Kidney capillary endothelial cell (primary cell): ENCODE measurements at places on chromosomes 6 and 20.

GRCh38 chr20:34639755-34640222 lies 37.1 kb downstream of the PIGU start:
- DNase-seq, result no peak

GRCh38 chr6:46353528-46353927 lies 137.7 kb downstream of the RCAN2 start:
- DNase-seq, result no peak

DNA sequence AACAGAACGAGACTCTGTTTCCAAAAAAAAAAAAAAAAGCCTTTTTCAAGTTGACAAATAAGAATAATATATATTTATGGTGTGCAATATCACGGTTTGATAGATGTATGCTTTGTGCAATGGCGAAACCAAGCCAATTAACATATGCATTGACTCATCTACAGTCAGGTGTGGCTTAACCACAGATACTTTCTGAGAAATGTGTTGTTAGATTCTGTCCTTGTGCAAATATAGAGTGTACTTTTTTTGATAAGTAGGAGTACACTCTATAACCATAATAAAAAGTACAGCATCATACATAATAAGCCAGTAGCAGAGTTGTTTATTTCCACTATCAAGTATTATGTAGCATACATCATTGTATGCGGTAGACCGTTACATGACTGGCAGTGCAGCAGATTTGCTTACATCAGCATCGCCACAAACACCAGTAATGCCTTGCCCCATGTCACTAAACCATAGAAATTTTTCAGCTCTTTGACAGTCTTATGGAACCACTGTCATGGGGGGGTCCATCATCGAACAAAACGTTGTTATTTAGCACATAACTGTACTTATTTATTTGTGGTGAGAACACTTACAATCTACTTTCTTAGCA lies 59.2 kb downstream of the TMEM170B start:
- DNase-seq, result no peak

DNA sequence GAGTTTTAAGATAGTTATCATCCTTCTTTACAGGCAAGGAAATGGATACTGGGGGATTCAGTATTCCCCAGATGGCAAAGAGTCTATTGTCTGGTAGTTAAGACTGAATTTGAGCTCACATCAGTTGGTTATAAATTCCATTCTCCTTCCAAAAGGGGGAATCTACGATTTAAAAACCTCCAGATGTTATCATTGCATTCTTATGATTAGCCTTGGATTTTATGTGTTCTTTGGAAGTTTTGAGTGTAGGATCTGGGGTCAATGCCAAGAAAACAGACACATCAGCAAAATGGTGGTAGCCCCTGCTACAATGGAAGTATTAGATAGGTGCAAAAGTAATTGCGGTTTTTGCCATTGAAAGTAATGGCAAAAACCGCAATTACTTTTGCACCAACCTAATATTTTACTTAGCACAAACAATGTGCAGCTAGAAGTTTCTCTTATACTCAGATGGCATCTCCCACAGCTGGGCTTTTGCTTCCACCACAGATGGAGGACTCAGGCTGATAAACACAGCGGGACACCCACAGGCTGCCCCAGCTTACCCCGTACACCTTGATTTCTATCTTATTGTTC lies 168.2 kb upstream of the RIN2 start:
- no peak for DNase-seq

- no peak for DNase-seq
Measured at GRCh38 chr6:2396042-2396657, 150.7 kb upstream of the GMDS start.

DNA sequence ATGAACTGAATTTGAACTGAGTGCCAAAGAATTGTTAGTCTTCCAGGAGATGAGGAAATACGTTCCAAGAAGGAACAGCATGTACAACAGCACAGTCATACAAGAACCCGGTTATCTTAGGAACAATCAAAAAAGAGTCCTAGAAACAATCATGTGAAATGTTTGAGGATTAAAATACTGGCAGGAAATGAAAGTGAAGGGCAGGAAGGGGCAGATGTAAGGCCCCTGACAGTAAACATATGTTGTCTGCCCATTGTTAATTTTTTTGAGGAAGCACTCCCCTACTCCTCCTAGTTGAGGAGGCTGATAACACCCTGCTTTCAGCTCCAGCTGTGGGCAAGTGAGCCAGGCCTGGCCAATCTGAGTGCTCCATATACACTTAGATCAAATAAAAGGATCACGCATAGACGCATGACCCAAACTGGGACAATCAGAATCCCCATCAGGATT lies 220.9 kb downstream of the HACE1 start:
- peak; percentile 24 for DNase-seq

DNA sequence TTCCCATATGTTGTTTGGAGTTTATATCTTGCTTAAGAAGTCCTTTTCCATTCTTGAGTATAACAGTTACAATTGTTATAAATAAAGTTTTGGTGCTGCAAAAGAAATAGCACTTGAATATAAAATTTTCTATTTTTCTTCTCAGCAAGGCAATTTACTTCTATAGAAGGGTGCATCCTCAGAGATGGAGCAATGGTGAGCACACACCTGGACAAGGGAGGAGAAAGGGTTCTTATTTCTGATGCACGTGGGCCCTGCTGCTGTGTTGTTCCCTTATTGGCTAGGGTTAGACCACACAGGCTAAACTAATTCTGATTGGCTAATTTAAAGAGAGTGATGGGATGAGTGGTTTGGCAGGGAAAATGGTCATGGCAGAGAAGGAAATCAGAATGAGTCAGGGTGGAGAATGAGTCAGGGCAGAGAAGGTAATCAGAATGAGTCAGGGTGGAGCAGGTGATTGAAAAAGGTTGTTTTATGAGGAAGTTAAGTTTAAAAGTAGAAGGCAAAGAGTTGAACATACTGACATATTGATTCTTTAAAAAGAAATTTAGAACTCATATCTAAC lies 38.0 kb downstream of the CST8 start:
- DNase-seq, result no peak

- no peak for DNase-seq
Measured at GRCh38 chr6:11682561-11682975, 96.0 kb downstream of the ADTRP start.

GRCh38 chr6:73340048-73340447 lies 14.0 kb downstream of the DPPA5 start:
- no peak for DNase-seq

DNA sequence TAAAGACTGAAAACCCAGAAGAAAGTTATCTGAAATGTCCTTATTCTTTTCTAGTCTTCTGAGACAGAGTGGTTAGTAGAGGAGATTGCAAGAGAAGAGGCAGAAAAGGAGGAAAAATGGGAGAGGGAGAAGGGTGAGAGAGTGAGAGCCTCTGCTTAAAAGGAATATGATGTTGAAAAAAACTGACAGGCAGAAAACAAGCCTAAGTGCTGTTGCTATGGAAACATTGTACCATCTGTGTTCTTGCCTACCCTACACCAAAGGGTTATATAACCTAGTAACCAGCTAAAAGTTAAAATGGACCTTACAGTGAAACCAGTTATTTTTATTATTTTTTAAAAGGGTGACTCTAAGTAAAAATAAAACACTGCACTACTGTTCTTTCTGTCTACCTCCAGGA lies 28.3 kb upstream of the SH3BGRL2 start:
- DNase-seq, result no peak

GRCh38 chr20:40771848-40772511 lies 82.9 kb upstream of the MAFB start:
- DNase-seq, result no peak

DNA sequence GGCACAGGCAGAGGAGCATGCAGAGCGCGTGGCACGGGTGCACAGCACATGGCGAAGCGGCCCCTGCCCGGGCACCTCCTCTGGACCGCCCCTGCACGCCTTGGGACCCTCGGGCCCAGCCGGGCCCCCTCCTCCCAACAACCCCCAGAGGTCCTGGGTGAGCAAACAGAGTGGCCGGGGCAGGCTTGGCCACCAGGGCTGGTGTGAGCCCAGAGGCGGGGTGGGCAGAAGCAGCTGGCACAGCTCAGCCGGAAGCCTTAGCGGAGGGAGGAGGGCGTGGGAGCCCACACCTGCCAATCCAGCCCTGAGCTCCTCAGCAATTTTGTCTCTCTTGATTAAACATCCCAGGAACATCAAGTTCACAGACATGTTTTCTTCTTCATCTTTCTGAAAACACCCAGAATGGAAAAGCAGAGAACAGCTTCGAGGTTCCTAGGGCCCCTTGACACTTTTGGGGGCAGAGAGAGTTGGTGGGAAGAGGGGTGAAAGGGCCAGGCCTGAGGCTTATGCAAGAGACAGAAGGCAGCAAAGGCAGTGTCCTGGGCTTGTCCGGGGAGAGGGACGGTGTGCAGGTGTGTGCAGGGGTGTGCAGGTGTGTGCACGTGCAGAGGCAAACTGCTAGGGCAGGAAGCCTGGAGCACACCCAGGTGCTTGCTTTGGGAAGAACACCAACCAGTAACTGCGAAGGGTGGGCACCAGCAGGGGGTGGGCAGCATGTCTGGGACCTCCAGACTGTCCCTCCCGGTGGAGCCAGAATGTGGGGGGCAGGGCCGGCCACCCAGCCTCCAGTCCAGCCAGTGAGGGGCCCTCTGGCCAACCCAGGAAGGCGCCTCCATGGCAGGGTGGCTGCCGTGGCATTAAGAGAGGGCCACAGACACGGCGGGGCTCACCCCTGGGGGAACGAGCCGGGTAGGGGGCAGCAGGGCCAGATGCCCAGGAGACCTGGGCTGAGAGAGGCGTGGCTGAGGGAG lies 4.8 kb downstream of the HRH3 start:
- DNase-seq, result no peak

GRCh38 chr6:144847916-144848315 lies 562.8 kb downstream of the UTRN start:
- DNase-seq, result no peak

DNA sequence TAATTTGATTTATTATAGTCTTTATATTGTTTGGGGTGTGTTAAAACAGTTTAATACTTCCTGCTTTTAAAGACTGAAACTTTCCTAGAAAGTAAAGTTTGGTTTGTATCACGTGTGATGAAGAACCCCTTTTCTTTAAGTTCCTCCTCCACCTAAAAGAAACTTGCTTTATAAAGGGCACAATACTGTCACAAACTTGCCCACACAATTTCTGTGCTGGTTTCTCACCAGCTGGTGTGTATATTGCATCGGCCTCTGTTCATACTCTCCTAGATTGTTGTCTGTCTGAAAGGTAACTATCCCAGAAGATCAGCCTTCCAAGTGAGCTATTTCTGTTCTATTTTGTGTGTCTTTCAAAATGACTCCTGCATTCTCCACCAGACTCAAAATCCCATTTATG lies 46.9 kb downstream of the ANKRD6 start:
- no peak for DNase-seq

DNA sequence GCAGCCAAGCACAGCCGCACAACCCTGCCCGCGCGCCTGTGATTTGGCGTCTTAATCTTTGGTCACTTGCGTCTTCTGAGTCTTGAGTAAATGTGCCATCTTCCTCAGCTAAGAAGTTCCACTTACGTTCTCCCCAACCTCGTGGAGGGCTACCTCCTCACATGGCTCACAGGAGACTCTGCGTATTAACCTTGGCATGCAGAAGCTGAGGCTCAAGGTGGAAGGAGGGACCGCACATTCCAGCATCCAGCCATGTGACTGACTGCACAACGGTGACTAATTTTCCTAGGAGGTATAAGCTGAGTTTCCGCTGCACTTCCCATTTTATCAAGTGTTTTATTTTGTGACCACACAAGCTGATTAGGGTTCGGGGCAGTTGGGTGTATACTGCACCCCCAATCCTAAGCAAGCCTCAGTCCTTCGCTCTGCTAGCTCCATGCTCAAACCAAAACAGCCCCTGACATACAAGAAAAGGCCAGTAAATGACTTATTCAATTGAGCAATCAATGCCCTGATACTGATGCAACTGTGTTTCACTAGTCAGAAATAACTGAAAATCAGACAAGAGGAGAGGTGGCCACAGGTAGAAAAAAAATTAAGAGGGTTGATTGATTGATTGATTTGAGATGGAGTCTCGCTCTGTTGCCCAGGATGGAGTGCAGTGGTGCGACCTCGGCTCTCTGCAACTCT lies 7.0 kb downstream of the BEND3 start:
- no peak for DNase-seq

- no peak for DNase-seq
Measured at GRCh38 chr6:11822346-11822745, 43.7 kb upstream of the ADTRP start.

DNA sequence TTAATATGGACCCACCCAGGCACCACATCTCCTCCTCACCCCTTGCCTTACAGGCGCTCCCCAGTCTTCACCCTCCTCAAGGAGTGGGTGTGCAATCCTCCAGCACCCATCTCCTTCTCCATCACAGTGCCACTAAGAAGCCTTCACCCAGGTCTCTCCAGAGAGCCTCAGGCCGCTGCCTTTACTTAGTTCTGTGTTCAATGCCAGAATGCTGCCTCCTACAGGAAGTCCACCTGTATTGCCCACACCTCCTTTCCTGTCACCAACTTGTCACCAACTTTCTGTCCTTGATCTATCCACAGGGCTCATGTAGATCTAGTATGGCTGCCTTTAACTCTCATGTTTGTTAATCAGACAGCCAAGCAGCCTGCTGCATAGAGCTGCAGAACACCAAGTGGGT lies 586 bp upstream of the LST1 start:
- no peak for DNase-seq

GRCh38 chr20:45780159-45780558 lies 11.5 kb downstream of the WFDC3 start:
- DNase-seq, result no peak

GRCh38 chr20:6711951-6712649 lies 55.4 kb upstream of the BMP2 start:
- no peak for DNase-seq

- no peak for DNase-seq
Measured at GRCh38 chr6:108227290-108227689, 33.5 kb downstream of the SNX3 start.

GRCh38 chr6:100612094-100612493 lies 147.4 kb upstream of the SIM1 start:
- no peak for DNase-seq

- DNase-seq, result no peak
Measured at GRCh38 chr6:107616775-107617174, 126.9 kb downstream of the SOBP start.

DNA sequence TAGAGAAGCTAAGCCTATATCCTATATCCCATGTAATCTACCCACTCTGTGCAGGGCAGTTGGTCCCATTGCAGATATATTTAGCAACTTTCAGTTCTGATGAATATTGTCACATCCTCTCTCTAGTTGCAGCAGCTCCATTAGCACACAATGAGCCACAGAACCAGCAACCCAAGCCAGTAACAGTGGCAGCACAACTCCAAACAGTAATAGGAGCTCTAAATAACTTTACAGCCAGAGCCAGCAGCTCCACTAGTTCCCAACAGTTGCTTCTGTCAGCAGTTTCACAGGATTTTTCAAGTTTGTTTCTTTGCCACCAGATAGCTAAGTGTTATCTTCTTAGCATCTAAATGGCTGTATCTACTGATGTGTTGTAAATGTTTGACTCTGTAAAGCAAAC lies 490.8 kb downstream of the HTR1B start:
- no peak for DNase-seq

GRCh38 chr6:68990317-68990716 lies 355.2 kb downstream of the ADGRB3 start:
- no peak for DNase-seq

GRCh38 chr20:40963505-40963845 lies 65.1 kb upstream of the TOP1 start:
- DNase-seq, result no peak

GRCh38 chr6:33765368-33765767 lies 18.7 kb upstream of the IP6K3 start:
- no peak for DNase-seq
